ENCODE measurements at places on chromosomes 11 and 22.

DNA sequence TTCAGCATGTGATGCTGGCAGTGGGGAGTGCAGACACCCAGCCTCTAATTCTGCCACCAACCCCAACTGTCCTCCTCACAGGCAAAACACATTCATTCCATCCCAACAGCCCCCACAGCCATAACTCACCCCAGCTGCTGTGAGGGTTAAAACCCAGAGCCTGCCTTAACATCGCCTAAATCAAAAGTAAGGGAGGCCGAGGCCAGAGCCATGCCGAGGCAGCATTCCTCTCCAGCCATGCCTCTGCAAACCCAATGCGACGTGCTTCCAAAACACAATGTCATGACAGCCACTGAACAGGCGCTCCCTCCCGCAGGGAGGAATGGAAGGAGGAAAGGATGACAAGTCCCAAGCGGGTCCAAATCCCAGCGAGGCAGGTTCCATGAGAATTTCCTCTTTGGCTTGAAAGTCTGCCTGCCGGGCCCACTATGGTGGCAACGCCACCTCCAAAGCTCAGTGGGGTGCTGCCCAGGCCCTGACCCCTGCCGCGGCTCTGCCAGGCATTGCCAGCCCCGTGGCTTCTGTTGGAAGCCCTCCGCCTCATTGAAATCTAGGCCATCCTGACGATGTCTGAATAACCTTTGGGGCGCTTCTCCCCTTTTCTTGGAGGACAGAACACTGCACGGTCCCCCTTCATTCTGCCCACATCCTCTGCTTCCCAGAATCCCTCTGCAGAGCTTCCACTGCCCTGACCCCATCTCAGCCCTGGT lies 472.3 kb downstream of the BRD1 start:
- DNase-seq: no peak

- DNase-seq: peak; percentile 49
These were observed 70.7 kb downstream of the TEAD1 start for GRCh38 chr11:12744826-12745502.

GRCh38 chr22:47333625-47334024 lies 571.2 kb downstream of the TBC1D22A start:
- DNase-seq: no peak

DNA sequence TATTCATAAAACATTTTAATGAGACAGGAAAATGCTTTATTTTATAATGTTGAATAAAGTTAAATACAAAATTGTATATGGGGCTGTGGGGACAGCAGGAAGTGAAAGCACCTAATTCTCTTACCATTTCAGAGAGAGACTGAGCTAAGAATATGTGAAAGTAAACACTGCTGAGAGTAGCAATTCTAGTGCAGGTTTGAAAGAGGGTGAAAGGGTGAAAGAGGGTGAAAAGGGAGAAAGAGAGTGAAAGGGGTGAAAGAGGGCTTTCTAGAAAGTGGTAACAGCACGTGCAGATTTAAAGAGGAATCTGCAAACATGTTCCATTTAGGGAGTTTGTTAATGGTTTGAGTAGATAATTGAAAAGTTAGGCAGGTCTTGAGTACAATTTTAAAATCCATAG lies 652.0 kb upstream of the CCDC90B start:
- DNase-seq: no peak

DNA sequence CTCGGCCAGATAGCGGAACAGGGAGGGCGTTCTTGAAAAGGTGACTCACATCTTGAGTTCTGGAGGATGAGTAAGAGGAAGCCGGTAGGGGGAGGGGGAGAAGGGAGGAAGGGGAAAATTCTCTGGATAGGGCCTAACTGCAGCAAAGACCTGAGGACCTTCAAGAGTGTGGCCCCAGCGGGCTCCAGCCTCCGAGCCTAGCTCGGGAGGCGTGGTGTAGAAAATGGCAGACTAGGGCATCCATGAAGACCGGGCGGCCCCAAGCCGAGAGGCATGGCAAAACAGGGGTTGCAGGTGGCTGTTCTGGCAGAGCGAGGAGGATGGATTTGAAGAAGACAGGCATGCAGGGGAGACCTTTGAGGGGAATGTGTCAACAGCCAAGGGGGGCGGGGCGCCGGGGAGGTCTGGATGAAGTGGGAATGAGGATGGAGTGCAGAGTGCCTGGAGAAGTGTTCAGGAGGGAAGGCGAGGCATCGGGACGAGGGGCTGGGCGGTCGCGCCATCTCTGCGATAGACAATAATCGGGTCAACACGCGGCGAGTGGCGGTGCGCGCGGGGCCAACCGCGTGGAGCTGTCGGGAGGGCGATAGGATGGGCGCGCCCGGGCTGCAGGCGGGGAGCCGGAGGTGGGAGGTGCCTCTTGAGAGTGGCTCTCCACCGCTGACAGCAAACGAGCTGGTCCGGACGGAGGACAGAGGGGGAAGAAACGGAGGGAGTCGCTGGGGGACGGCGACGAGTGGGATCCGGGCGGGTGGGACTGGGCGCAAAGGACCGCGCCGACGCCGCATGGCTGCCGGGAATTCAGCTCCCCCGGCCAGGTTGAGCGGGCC lies 40.0 kb upstream of the CREB3L1 start:
- DNase-seq: peak; percentile 64

DNA sequence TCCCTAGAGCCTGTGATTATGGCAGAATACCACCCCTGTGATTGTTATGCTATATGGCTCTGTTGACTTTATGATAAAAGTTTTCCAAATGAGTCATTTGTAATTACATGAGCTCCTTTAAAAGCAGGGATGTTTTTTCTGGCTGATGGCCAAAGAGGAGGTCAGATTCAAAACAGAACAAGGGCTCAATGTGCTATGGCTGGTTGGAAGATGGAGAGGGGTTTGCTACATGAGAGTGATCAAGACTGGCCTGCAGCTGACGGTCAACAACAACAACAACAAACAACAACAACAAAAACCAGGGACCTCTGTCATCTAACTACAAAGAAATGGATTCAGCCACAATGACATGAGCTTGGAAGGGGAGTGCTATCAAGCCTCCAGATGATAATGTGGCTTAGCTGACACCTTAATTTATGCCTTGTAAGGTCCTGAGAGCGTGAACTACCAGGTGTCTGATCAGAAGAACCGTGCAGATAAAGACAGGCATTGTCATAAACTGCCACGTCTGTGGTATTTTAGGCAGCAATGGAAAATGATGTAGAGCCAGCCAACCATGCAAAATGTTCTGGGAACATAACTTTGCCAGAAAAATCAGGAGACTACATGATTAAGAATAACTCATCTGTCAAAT lies 47.2 kb downstream of the PIWIL3 start:
- DNase-seq: no peak

DNA sequence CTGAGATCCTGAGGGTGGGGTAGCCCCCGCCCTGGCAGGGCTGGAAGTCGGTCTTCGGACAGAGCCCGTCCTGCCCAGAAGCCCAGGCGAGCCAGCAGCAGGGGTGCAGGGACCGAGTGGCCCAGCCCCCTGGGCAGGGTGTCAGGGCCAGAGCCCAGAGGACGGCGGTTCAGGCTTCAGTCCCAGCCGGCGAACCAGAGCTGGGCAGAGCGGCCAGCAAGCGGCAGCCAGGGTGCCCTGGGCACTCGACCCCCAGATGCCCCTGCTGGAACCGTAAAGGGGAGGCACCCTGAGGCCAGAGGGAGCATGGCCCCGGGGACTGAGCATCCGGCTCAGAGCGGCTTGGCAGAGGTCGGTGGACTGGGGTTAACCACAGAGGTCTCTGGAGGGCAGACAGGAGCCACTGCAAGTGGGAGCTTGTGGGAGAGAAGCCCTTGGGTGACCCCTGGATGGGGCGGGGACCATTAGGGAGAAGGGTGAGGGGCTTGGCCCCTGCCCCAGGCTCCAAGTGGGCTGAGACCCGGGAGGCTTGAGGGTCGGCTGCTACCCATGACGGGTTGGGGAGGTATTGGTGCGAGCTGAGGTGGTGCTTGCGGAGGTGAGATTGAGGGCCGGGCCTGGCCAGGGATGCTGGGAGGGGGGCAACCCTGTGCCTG lies 15.9 kb downstream of the LSP1 start:
- peak; percentile 59 for DNase-seq

- DNase-seq: peak; percentile 66
These were observed at the start of gene PRSS23 for GRCh38 chr11:86800076-86800959. Gene PRSS23, plus strand, starts transcription at chr11:86800542. Its CDS starts 7,102 bp downstream, at chr11:86807644.

GRCh38 chr11:11798586-11799438 lies 43.0 kb upstream of the USP47 start:
- DNase-seq: peak; percentile 85

- DNase-seq: peak; percentile 73
These were observed 27.9 kb upstream of the RASL10A start for GRCh38 chr22:29343313-29343805.

GRCh38 chr11:400241-400689 lies 6.3 kb downstream of the PKP3 start:
- DNase-seq: no peak

- DNase-seq: no peak
These were observed 16.1 kb upstream of the CALCB start for GRCh38 chr11:15057329-15057728.

GRCh38 chr11:115616971-115617370 lies 112.8 kb upstream of the CADM1 start:
- peak; percentile 27 for DNase-seq

DNA sequence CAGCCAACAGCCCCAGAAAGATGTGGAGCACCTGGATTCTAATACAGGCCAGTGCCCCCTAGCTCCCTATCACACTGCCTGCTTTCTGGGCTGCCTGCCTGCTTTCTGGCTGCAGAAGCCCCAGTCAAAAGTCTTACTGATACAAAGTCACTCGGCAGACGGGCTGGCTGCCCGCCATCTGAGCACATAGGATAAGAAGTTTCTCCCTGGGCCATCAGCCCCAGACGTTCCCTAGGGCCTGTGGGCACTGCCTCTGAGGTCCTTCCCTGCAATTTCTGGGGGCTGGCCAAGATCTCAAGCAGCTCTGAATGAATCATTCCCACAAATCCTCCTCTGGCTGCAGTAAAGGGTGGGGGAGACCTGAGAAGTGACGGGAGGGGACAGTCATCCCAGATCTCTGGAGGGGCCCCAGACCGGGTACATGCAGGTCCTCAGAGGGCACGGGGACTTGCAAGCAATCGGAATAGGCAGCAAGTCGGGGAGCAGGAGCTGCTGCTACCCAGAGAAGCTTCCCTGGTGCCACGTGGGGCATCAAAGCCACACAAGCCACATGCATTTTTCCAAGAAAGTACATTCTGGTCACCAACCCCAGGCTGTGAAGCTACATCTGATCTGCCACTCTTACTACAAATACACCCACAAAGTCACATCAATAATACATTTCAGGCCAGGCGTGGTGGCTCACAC lies 4.7 kb downstream of the TPST2 start:
- DNase-seq: peak; percentile 78

DNA sequence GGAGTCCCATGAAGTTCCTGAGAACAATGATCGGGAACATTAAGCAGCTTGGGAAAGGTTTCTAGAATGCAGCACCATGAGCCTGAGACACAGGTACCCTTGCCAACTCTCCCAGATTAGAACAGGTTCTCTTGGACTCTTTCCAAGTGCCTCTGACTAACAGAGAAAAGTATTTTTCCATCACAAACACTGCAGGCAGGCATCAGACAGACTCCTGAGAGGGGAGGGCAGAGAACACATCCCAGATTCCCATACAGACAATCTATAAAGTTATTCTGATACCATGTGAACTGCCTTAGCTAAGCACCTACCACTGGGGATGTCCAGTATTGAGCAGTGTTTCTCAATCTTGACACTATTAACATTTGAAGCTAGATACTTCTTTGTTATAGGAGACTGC lies 27.3 kb downstream of the SERGEF start:
- DNase-seq: no peak

- no peak for DNase-seq
These were observed 35.6 kb upstream of the ACER3 start for GRCh38 chr11:76824980-76825725.

DNA sequence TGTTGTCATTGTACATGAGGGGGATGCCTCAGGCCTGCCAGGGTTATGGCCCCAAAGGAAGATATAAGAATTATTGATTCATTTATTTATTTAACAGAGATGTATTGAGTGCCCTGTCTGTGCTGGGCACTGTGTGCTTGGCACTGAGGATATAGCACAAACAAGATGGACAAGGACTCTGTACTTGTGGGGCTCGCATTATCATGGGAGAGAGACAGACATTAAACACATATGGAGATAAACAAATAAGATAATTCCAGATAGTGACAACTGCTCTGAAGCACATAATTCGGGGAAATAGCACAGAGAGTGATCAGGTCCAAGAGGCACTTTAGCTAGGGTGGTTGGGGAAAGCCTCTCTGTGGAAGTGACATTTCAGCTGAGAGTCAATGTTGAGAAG lies 119.8 kb upstream of the ARHGAP20 start:
- no peak for DNase-seq

- no peak for DNase-seq
These were observed 45.7 kb upstream of the SYT13 start for GRCh38 chr11:45331839-45332238.

GRCh38 chr11:110728476-110728875 lies 16.2 kb upstream of the ARHGAP20 start:
- DNase-seq: no peak

DNA sequence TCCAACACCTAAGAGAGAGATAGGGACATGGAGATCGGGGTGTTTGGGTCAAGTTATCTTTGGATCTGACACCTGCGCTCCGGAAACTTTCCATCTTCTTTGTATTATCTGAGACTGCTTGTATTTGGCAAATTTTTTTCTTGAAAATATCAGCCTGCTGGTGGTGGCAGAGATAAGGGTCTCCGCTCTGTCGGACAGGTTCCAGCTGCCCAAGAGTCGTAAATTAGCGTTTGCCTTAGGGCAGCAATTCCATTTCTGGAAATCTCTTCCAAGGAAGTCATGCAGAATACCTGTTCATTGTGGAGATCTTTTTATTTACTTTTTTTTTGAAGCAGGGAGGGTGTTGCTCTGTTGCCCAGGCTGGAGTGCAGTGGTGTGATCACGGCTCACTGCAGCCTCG lies 19.5 kb upstream of the CSNK1E start:
- DNase-seq: no peak

DNA sequence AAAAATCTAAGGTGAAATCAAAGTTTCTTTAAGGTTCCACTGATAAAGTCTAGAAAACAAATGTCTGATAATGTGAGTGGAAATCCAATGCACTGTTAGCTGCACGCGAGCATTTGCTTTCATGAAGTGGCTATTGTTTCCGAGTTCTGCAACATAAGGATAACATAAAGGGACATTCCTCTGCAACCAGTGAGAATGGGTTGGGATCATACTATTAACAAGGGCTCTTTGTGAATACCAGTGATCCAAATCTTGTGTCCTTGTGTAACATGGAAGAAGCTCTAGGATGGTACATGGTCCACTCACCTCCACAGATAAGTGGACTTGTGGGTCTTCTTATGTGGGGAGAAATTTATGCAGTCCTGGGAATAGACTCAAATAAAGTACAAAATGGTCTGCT lies 24.6 kb downstream of the APIP start:
- DNase-seq: no peak

Measured in left ventricle myocardium inferior (tissue), 1 donor.